ENCODE measurements at places on chromosomes 12 and 14. TPM values are rescaled to one million over a fixed set of nuclear protein-coding genes. Genes with fewer than 3 reads are reported as not detected.

KRT79 gene
- total RNA-seq: not detected

SLC2A14 gene
- not detected for total RNA-seq

TRHDE gene
- 3.7 TPM for total RNA-seq

- peak within 1 kb of the TSS; percentile 67 for H3K27ac ChIP-seq
- H3K4me1 ChIP-seq: peaks cover 12% of the 10 kb centered on the region
- H3K4me3 ChIP-seq: peak within 1 kb of the TSS; percentile 75
- H3K27me3 ChIP-seq: no peaks in the 10 kb centered on the region
- no peak for DNase-seq
These were observed at the start of gene PGF for GRCh38 chr14:74955229-74956026. TSS of gene PGF (minus strand) at chr14:74955597. CDS start at chr14:74955242, 355 bp downstream.

GRCh38 chr12:57526477-57527126 lies 4.0 kb downstream of the MBD6 start:
- peaks cover 67% of the 10 kb centered on the region for H3K36me3 ChIP-seq
- H3K4me3 ChIP-seq: no peak overlapping the region
- no peak for DNase-seq
- no peak overlapping the region for H3K27ac ChIP-seq
- H3K27me3 ChIP-seq: no peaks in the 10 kb centered on the region

GPR68 gene
- 1.8 TPM for total RNA-seq

DNA sequence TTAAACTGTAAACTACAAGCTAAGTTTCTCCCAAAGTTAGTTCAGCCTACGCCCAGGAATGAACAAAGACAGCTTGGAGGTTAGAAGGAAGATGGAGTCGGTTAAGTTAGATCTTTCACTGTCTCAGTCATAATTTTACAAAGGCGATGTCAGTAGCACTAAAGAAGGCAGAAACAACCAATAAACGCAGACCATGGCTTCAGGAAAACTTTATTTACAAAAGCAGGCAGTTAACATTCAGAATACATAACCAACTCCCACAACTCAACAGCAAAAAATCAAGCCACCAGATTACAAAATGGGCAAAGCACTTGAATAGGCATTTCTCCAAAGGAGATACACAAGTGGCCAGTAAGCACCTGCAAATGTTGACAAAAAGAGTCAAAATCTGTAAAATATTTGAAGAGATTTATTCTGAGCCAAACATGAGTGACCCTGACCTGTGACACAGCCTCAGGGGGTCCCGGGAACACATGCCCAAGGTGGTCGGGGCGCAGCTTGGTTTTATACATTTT lies 8.8 kb upstream of the ULK1 start:
- no peak overlapping the region for H3K4me3 ChIP-seq
- no peaks in the 10 kb centered on the region for H3K27me3 ChIP-seq
- no peak for DNase-seq
- no peaks in the 10 kb centered on the region for H3K4me1 ChIP-seq
- no peaks in the 10 kb centered on the region for H3K36me3 ChIP-seq

ADCY6 gene
- total RNA-seq: 102 TPM
